ENCODE measurements at places on chromosomes 12 and 14. TPM values are rescaled to one million over a fixed set of nuclear protein-coding genes. Genes with fewer than 3 reads are reported as not detected.

DNA sequence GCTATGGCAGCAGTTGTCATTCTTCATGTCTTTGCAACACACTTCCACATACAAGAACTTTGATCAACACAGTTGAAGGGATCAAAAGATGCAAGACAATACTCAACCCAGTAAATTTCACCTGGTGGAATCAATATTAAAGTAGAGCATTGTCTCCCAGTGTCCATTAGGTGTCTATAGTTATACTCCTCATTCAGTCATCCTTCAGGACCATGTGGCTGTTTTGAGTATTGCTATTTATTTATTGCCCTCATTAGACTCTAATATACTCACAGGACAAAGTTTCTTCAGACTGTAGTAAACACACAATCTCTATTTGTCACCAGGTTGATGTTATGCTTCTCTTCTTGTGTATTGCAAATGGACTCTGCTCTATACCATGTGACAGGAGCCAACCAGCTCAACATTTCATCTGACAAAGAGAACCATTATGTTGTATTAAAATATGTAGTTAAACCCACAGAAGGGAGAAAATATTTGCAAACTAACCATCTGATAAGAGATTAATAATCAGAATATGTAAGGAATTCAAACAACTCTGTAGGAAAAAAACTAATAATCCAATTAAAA, 146.6 kb downstream of the TGFB3 start:
- no peak for DNase-seq

The OTUB2 gene
- total RNA-seq = 0.42 TPM

GRCh38 chr14:47676315-47676617, 861 bp upstream of the MDGA2 start:
- DNase-seq = no peak

The MORN3 gene
- total RNA-seq = 0.57 TPM

DNA sequence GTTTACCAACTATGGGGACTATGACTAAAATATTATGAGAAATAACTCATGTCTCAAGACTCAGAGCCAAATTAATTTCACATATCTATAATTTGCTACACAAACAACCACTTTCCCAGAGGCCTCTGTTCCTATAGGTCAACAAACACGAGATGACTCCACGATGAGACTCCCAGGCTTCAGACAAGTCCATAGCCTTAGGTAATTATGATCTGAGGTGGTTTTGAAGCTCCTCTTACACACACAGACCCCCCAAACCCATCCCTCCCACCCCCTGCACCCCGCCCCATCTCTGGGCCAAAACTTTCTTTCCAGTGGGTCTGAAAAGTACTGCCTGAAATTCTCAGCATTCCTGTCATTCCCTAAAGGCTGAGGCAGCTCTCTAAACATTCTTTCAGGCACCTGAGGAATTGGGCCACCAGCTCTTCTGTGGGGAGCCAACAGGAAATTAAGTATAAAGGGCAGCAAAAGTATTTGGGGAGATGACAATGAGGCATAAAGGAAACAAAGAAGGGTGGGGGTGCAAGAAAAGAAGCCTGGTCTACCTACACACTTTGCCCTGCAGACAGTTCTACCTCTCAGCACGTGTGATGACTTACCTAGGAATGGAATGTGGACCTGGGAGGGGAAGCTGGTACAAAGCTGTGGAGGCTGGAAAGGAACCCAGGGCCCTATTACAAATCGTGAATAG, 143.6 kb downstream of the PAWR start:
- DNase-seq = no peak
